ENCODE measurements at places on chromosomes 2 and 18. TPM values are rescaled to one million over a fixed set of nuclear protein-coding genes. Genes with fewer than 3 reads are reported as not detected.

Gene SPOPL
- 6.2 TPM for total RNA-seq

Gene TBR1
- total RNA-seq: not detected

Gene ALLC
- not detected for total RNA-seq

Gene MC4R
- total RNA-seq: 0.13 TPM
